CD4-positive, alpha-beta T cell (primary cell): ENCODE measurements at places on chromosomes 5 and 9.

DNA sequence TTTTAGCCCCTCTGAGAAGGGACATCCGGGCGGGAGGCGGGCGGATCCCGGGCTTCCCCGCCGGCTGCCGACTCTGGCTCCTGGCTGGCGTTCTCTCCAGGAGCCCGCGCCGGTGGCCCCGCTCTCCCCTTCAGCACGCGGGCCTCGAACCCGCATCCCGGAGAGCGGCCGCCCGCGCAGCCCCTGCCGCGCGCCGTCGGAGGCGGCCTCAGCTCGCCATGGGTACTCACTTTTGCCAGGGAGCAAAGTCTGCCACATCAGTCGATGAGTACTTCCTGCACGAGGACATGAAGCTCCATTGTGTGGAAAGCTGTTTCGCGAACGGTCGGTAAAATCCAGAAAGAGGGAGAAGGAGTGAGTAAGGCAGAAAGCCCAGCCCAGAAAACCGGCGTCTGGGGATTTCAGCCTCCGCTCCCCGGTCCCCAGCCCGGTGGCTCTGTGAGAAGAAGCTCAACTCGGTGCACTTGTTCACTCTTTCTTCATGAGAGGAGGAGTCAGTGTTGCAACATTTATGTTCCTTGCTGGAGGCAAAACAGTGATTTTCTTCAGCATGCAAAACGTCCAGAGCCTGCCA is at the start of gene PRLR:
Gene PRLR, minus strand, starts transcription at position 450 of the 574 bp plus-strand sequence. CDS start 140,867 bp downstream, outside the sequence.
- DNase-seq = no peak

- no peak for DNase-seq
Measured at GRCh38 chr9:33227741-33228140, 12.2 kb upstream of the SPINK4 start.

GRCh38 chr5:68303038-68303738 is 87.6 kb downstream of the PIK3R1 start:
- DNase-seq = no peak

DNA sequence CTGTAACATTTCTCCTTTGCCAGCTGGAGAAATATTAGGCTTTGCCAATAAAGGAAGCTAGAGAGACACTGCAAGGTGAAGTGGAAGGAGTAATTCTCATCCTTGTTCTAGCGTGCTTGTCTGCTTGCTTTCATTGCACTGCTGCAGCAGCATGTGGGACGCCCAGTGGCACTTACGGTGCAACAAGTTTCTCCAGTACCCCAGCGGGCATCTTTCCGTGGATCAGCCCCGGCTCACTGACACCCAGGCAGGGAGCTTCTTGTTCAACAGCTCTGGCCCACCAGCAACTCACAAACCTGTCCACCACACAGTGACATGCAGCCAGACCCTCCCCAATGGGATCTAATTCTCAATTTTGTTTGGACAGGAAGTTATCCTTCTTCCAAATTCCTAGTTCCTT is 233.2 kb downstream of the GLIS3 start:
- no peak for DNase-seq

DNA sequence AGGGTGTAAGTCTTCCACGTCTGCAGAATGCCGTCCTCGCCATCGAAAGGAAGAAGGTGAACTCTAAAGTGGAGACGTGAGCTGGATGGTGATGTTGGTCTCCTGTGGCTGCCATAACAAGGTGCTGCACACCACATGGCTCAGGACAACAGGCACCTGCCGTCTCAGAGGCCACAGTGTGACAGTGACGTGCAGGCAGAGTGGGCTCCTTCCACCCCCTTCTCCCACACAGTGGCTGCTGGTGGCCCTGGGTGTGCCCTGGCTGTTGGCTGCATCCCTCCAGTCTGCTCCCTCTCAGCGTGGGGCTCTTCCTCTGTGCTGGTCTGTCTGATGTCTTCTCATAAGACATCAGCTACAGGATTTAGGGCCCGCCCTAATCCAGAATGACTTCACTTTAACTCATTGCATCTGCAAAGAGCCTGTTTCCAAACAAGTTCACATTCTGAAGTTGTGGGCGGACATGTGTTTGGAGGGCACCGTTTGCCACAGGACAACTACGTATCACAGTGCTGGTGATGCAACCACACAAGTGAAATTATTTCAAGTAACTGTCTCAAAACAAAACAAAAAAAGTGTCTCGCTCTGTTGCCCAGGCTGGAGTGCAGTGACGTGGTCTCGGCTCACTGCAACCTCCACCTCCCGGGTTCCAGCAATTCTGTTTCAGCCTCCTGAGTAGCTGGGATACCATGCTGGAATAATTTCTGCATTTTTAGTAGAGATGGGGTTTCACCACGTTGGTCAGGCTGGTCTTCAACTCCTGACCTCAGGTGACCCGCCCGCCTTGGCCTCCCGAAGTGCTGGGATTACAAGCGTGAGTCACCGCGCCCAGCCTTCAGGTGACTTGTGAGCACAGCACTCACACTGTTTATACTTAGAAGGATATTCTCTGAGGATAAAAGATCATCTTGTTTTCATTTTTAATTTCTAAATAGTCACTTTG is 31.2 kb upstream of the CLPTM1L start:
- DNase-seq = no peak

GRCh38 chr9:104817437-104817836 is 53.5 kb downstream of the NIPSNAP3B start:
- no peak for DNase-seq

DNA sequence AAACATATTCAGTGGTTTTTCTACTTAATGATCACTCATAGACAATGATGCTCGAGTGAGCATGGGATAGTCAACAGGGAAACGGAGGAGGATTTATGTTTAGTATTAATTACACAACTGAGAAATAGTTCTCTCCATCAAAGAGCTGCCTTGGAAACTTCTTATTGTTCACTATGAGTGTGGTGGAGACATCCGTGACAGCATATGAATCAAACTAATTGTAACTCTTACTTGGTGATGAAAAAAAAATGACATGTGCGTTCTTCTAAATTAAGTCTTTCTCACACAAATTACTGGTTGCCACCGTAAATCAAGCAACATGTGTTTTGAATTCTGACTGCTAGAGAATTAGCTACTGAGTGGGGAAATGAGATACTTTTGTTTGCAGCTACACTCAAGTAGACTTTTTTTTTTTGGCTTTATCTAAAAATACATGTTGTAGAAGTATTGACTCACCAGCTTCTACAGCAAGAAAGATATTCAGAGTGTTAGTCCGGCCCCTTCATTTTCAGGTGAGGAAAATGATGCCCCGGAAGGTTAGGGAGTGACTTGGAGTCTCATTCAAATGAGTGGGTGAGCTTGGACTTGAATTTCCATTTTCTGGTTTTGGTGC is 179.4 kb downstream of the CFAP90 start:
- no peak for DNase-seq

GRCh38 chr9:129352146-129352865 is 174.2 kb upstream of the IER5L start:
- DNase-seq = no peak

GRCh38 chr9:127814619-127815511 is 12.2 kb downstream of the FPGS start:
- no peak for DNase-seq

- no peak for DNase-seq
Measured at GRCh38 chr5:13865312-13865711, 79.2 kb downstream of the DNAH5 start.

DNA sequence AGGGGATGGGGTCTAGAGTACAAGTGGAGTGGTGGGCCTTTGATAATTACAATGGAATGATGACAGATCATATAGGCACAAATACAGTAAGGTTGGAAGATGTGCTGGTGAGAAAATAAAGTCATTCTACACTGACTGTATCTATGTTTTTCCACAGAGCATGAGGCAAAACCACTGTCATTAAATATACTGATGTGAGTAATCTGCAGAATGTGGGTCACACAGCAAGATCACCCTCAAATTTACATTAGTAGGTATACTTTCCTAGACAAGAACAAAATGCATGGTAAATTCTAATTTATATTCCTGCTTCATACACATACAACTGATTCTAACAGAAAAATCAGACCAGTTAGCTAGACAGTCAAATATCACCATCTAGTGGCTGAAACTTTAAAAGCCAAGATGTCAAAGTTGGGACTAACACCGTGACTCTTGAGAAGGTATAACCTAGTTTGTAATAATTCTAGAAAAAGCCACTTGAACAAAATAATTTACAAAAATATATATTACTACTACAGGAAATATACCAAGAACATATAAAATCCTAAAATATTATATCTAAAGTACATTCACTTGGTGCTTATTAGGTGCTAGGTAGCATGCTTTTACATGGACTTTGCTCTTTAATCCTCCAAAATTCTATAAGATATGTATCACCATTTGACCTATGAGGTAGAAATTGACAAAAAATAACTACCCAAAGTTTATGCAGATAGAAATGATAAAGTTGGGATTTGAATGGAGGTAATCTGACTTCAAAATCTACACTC is 19.5 kb downstream of the TTC33 start:
- no peak for DNase-seq

- DNase-seq = no peak
Measured at GRCh38 chr9:34272101-34272541, 56.9 kb downstream of the KIF24 start.

DNA sequence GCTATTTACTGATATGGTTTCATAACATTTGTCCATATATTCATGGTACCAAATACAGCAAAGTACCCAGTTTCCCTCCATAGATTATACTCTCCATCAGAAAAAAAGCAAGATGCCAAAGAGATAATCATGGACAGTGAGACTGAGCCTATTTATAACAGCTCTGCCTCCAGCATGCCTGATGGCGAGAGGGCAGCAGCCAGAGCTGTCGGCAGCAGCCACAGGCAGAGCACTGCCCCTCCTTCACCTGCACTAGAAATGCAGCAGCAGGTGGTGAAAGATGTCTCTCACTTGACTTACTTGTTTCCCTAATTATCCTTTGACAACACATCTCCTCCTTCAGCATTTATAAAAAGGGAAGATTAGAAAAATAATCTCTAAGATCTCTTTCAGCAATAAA is 32.4 kb downstream of the CTNNAL1 start:
- no peak for DNase-seq

- DNase-seq = peak; percentile 28
Measured at GRCh38 chr9:36037549-36038122, 923 bp downstream of the RECK start.

DNA sequence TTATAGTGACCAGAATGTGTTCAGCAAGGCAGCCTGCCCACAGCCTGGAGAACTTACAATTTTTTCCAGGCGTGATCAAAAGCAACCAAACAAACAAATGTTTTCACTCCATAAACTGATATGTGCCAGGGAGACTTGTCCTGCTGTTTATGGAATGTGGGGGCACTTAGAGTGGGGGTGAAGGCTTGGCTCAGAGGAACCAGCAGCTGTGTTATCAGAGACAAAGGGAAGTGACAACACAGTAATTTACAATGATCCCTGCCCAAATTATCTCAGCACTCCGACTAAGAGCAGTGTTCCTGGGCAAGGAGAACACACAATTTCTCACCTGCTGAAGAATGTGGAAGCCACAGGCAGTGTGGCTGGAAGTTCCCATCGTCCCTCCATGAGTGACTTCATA is 429.1 kb upstream of the IRX4 start:
- DNase-seq = no peak

DNA sequence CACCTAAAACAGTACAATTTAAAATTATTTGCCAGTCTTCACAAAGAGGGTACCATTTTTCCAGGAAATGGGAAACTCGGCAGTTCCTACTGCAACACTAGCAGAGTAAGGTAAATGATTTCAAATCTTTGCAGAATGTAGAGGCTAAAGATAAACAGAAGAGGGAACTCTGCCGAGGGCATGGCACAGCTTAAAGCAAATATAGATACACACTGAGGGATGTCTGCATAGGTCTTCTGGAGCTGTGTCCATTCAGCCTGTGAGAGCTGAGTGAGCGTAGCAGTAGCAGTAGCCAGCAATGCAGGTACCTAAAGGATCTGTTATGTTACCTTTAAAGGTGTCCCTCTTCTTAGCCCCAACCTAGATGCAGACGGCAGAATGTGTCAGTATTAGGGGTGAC is 17.5 kb downstream of the CDKL3 start:
- DNase-seq = no peak

- no peak for DNase-seq
Measured at GRCh38 chr9:130636648-130637020, 27.8 kb upstream of the PRDM12 start.

DNA sequence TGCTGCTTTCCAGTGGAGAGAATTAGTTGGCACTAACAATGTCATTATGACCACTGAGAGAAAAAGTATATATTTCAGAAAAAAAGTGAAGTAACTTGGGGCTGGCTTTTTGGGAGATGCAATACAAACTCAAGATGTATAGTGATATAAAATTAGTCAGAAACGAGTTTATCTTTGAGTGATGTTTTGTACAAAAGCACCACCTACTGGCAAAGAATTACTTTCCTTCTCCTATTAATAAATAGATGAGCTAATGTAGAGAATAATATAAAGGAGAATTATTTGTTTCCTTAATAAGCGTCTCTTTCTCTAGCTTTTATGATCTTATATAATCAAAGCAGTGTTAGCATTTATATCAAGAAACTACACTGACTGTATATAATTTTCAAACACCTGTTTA is 158.8 kb downstream of the MEF2C start:
- DNase-seq = no peak
